Smooth muscle cell of trachea (primary cell): ENCODE measurements at places on chromosomes 1 and 21. TPM values are rescaled to one million over a fixed set of nuclear protein-coding genes. Genes with fewer than 3 reads are reported as not detected.

BCL10 gene
- total RNA-seq: 19.5 and 27.2 TPM in 2 replicates

FOXJ3 gene
- total RNA-seq: 15.9 and 20.8 TPM in 2 replicates

ELAPOR1 gene
- total RNA-seq: 0.15 and 0.33 TPM in 2 replicates

LYST gene
- 23.7 and 35.7 TPM in 2 replicates for total RNA-seq

C1orf116 gene
- total RNA-seq: not detected in 2 replicates

ASTN1 gene
- total RNA-seq: under 0.01 and 0.17 TPM in 2 replicates

NCAM2 gene
- 9.3 and 14.8 TPM in 2 replicates for total RNA-seq

RNF11 gene
- 76.9 and 116 TPM in 2 replicates for total RNA-seq

FCRL6 gene
- not detected in 2 replicates for total RNA-seq

TACSTD2 gene
- total RNA-seq: 0.15 and 0.33 TPM in 2 replicates

STIL gene
- 2.6 and 11.2 TPM in 2 replicates for total RNA-seq

TBX15 gene
- under 0.01 TPM in 1 of 2 replicates, not detected in the other for total RNA-seq

RNF186 gene
- not detected in 2 replicates for total RNA-seq

GFI1 gene
- 0.15 TPM in 1 of 2 replicates, not detected in the other for total RNA-seq

AKR1A1 gene
- 102 and 133 TPM in 2 replicates for total RNA-seq

ADAMTS4 gene
- total RNA-seq: 2.3 and 3.1 TPM in 2 replicates

CD247 gene
- not detected in 2 replicates for total RNA-seq

TRABD2B gene
- 0.17 TPM in 1 of 2 replicates, not detected in the other for total RNA-seq

PCBP3 gene
- 0.50 and 1.9 TPM in 2 replicates for total RNA-seq

GNAT2 gene
- 0.17 and 0.29 TPM in 2 replicates for total RNA-seq

ADORA1 gene
- 2.0 and 16.0 TPM in 2 replicates for total RNA-seq

IFI44 gene
- total RNA-seq: 22.3 and 31.1 TPM in 2 replicates

SLC22A15 gene
- total RNA-seq: 6.5 and 7.6 TPM in 2 replicates

TTC34 gene
- 0.15 and 0.33 TPM in 2 replicates for total RNA-seq

RNU1-4 gene
- under 0.01 TPM in 2 replicates for total RNA-seq

VSIG8 gene
- 0.15 and 0.17 TPM in 2 replicates for total RNA-seq

PCSK9 gene
- total RNA-seq: 0.50 and 0.87 TPM in 2 replicates

ZNF593 gene
- 15.3 and 23.2 TPM in 2 replicates for total RNA-seq

OR10Z1 gene
- not detected in 2 replicates for total RNA-seq

FGR gene
- total RNA-seq: 0.17 and 0.29 TPM in 2 replicates

PTPRC gene
- total RNA-seq: under 0.01 TPM in 1 of 2 replicates, not detected in the other

CFAP45 gene
- 1.0 and 1.3 TPM in 2 replicates for total RNA-seq

CYYR1 gene
- under 0.01 and 0.15 TPM in 2 replicates for total RNA-seq

REG4 gene
- total RNA-seq: not detected in 2 replicates

ATP1A4 gene
- not detected in 2 replicates for total RNA-seq

CCDC28B gene
- 8.1 and 12.4 TPM in 2 replicates for total RNA-seq

TBX19 gene
- 0.58 and 2.0 TPM in 2 replicates for total RNA-seq

AMY2B gene
- total RNA-seq: 2.3 and 5.8 TPM in 2 replicates

METTL13 gene
- total RNA-seq: 34.5 and 37.4 TPM in 2 replicates

SLC1A7 gene
- total RNA-seq: 0.73 and 1.2 TPM in 2 replicates
